ENCODE measurements at places on chromosomes 3 and 15.

DNA sequence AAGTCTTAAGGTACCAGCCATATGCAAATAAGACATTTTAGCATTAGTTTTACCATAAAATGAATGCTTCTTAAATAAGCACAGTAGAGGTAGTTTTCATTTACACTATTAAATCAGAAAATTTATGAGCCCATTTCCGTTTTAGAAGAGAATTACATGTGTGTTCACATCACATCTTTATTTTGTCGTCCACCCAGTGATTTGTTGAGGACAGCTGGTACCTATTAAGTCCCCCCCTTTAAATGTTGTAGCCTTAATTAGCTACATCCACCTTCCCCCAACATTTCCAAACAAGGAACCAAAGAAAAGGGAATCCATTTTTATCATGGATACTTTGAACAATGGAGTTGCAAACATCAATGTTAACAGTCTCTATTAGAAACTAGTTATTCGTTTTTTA, 6.8 kb downstream of the IL17RD start:
- DNase-seq = no peak

- DNase-seq = no peak
Observed at GRCh38 chr15:59329570-59330350, 42.9 kb downstream of the MYO1E start.

- no peak for DNase-seq
Observed at GRCh38 chr3:187136936-187137335, 2.4 kb downstream of the RPL39L start.

DNA sequence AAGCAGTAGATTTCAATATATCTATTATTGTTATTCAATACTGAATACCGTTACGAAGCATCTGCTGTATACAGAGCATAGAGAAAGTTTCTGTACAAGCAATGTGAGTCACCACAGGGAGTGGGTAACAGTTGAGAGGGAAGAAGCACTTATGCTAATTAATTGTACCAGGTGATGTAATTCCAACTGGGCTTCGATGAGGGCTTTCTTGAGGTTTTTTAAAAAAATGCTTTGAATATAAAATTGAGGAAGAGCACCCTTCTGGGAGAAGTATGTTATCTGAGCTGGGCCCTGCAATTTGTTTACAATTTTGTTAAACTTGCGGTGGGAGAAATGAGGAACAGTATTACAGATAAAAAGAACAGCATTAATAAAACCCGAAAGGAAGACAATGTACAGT, 197.9 kb downstream of the TPRG1 start:
- DNase-seq = no peak

DNA sequence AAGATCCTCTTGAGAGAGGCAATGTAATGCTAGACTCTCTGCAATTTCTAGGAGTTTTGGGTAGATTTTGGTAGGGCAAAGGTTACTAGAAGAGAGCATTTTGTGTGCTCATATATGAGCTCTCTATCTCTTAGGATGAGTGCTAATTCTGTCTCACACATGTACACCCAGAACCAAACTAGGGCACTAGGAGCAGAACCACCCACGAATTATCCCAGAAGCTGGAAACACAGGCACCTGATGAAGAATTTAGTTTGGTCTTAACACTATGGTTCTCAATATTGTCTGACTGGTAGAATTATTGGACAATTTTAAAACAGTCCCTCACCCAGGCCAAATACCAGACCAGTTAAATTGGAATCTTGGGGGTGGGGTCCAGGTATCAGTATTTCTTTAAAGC, 94.8 kb downstream of the PRICKLE2 start:
- no peak for DNase-seq

GRCh38 chr15:33757516-33758232, 210.6 kb upstream of the CHRM5 start:
- no peak for DNase-seq

GRCh38 chr3:33424606-33425452, 15.4 kb downstream of the UBP1 start:
- DNase-seq = no peak

DNA sequence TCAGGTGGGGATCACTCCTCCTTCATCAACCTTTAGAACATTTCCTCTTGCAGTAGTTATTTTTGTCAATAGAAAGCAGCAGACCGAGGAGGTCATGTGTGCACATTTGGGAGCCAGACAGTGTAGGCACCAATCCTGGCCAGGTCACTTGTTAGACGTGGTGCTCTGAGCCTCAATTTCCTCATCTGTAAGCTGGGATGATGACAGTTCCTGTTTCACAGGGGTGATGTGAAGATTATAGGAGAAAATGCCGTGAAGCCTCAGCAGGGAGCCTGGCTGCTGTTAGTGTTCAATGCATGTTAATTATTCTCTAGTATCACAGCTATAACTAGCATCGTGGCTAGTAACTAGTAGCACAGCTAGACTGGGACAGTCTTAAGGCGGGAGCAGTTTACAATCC, 64.7 kb downstream of the ATP2B2 start:
- DNase-seq = no peak

- no peak for DNase-seq
Observed at GRCh38 chr15:29936353-29937049, 114.2 kb upstream of the TJP1 start.

- DNase-seq = no peak
Observed at GRCh38 chr15:47383102-47383501, 334.2 kb upstream of the SEMA6D start.

- no peak for DNase-seq
Observed at GRCh38 chr15:75002398-75002797, 7.0 kb downstream of the SCAMP5 start.

GRCh38 chr3:112779558-112780480, 66.8 kb downstream of the CD200R1L start:
- DNase-seq = no peak

DNA sequence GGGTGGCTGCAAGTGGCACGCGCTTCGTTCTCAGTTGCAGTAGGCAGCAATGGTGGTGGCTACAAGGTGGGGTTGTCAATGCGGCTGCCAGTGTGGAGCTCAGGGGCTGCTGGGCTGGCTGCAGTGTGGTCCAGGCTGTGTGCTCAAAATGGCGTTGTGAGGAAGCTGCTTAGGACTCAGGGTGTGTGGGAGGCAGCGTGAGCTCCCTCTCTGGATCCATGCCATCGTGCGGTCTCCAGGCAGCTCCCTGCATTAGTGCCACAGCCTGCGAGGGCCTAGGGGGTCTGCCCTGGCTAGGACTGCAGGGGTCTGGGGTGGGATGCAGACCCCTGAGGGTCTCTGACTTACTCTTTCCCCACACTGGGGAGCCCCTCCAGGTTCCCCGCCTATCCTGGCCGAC, 397.2 kb downstream of the OCA2 start:
- DNase-seq = no peak

DNA sequence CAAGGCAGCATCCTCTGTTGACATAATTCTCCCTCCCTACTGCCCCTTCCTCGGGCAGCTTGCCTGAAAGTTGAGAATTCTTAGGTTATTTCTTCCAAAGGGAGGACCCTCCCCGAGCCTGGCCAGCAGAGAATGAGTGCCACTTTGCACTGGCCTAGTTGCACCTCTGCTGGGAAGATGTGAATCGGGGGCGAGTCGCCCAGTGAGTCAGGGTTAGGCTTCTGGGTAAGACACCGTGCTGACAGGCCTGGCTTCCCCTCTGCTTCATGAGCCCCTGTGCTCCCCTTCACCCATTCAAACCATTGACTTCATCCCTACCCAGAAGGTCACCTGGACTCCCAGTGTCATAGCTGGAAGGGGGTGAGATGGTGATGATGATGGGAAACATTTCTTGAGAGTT, 82.3 kb downstream of the AAGAB start:
- DNase-seq = no peak

GRCh38 chr15:29401644-29402043, 132.0 kb upstream of the NSMCE3 start:
- no peak for DNase-seq

GRCh38 chr3:178369006-178369405, 167.2 kb upstream of the KCNMB2 start:
- DNase-seq = no peak

- peak; percentile 61 for DNase-seq
Observed at GRCh38 chr3:71510510-71510909, 73.0 kb downstream of the FOXP1 start.

- no peak for DNase-seq
Observed at GRCh38 chr3:114405202-114405990, 111.6 kb downstream of the TIGIT start.

- no peak for DNase-seq
Observed at GRCh38 chr3:187640569-187641059, 29.6 kb downstream of the SST start.

- no peak for DNase-seq
Observed at GRCh38 chr15:60480888-60481287, 1.9 kb upstream of the ICE2 start.

DNA sequence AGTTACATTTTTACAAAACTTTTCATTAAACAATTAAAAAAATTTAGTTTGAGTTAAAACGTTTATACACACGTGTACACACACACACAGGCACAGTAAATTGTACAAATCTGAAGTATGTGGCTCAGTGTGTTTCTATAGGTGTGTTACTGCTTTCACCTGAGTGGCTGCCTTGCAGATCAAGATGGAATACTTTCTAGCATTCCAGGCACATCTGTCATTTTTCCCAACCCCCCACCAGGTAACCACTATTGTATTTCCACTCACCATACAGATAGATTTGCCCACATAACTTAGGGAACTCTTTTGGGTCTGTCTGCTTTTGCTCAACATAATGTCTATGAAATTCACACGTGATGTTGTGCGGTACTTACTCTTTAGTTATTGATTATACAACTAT, 141.1 kb downstream of the PTPRG start:
- no peak for DNase-seq

- no peak for DNase-seq
Observed at GRCh38 chr3:152193673-152194267, 75.0 kb upstream of the MBNL1 start.

GRCh38 chr3:173660645-173661299, 263.2 kb downstream of the NLGN1 start:
- DNase-seq = no peak

DNA sequence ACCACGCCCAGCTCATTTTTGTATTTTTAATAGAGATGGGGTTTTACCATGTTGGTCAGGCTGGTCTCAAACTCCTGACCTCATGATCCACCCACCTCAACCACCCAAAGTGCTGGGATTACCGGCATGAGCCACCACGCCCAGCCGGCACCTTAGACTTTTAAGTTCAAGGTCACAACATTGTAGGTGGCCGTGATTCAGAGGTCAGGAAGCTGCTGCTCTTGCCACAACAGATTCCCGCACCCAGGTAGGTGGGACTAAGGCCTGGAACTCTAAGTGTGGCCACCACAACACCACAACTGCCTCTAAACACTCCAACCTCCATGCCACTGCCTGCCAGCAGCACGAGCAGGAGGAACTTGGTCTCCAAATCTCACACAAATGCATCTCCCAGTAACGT, 196.8 kb downstream of the STT3B start:
- DNase-seq = no peak

DNA sequence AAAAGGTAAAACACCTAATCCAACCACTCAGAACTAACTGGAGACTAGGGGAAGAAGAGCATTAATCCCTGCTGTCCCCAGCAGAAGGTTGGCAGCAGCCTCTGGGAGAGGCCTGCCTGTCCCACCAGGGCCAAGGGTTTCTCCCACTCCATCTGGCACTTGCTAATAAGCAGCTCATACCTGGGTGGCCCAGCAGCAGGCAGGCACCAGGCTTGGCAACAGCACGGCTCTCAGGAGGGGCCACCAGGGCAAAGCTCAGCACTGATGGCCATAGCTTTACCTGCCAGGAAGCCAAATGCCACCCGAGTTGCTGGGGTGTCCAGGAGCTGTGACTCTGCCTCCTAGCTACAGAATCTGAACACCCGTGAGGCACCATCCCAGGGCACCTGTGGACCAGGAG, 58.3 kb downstream of the BOC start:
- DNase-seq = no peak

GRCh38 chr3:39414421-39414907, 7.9 kb downstream of the RPSA start:
- peak; percentile 67 for DNase-seq

DNA sequence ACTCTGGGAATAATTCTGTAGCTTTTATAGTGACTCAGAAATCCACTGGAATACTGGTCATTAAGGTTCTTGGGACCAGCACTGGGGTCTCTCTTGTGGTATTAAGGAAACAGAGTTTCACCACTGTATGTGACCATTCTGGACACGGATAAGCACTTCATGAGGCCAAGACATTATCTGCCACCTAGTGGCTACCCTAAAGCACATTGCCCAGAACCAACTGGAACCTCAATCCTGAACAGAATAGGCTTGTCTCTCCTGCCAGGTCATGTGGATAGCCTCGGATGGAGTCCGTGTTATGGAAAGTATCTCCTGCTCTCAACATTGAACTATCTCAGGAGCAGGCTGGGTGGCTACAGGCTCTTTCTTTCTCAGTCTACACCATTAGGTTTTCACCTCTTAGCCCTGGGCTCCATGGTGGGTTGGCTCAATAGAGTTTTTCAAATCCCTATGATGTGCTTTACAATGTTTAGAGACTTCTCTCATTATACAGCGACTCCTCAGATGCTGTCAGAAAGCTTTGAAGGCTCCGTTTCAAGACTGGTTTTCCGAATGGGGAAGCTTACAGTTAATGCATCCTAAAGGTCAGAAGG, 167.6 kb upstream of the ST8SIA2 start:
- DNase-seq = peak; percentile 78

DNA sequence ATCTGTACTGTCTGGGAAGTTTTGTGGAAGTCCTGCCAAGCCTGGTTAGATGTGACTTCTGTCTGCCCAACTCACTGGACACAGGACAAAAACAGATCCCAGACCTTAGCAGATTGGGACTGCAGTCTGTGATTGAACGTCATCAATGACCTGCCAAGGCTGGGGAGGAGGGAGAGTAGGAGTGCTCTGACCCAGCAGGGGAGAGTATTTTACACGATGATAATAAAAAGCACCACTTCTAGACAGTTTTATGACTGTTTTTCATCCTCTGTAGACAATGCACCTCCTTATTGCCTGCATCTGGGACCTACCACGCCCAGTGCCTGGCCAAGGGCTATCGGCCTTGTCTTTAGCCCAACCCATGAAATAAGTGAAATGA, 102.3 kb upstream of the NR2E3 start:
- DNase-seq = no peak

- DNase-seq = no peak
Observed at GRCh38 chr3:51622868-51623267, 48.2 kb upstream of the TEX264 start.

GRCh38 chr3:104907507-104907906, 459.2 kb upstream of the ALCAM start:
- DNase-seq = no peak

GRCh38 chr3:32873531-32874130, 55.8 kb downstream of the TRIM71 start:
- DNase-seq = no peak

DNA sequence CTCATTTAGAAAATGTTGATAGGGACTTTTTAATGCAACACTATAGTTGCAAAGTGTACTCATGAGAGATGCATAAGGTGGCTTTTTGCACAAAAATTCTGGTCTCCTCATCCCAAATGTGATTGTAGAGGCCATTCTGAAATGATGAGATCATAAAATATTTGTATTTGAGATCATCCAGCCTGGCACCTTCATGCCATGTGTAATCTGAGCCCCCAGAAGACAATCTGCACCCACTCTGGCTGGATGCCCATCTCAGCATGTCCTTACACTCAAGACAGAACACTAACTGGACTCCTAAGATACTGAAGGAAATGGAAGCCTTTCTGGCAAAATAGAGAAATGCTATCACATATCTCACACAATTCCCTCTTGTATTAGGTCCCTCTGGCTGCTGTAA, 49.2 kb downstream of the SLC7A14 start:
- no peak for DNase-seq

Measured in Karpas-422 (cell line).